Endothelial cell (in vitro differentiated cells): ENCODE measurements at places on chromosomes 7 and 10.

DNA sequence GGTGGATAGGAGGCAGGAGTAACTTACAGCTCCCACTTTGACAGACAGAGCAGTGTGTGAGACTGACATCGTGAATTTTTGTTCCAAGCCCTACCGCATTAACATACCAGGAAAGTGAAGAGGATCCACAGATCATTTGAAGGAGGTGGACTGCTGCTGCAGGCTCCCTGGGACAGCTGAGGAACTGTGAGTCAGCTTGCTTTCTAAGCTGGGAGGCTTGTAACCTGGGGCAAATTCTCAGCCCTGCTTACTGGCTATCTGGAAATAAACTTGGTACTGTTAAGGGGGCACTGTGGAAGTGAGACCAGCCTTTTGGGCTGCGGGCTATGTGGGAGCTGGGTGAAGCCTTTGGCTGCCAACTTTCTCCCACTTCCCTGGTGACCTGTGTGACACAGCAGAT, 1202.5 kb downstream of the DNAJB9 start:
- H3K4me3 ChIP-seq, result no peak overlapping the region
- H3K4me1 ChIP-seq, result no peaks in the 10 kb centered on the region
- H3K27me3 ChIP-seq, result no peaks in the 10 kb centered on the region
- DNase-seq, result no peak
- H3K27ac ChIP-seq, result no peak overlapping the region
- H3K36me3 ChIP-seq, result no peaks in the 10 kb centered on the region

- H3K27ac ChIP-seq, result no peak overlapping the region
- DNase-seq, result no peak
- peaks cover 2% of the 10 kb centered on the region for H3K27me3 ChIP-seq
- H3K36me3 ChIP-seq, result no peaks in the 10 kb centered on the region
These were observed 142.2 kb downstream of the EMX2 start for GRCh38 chr10:117684672-117685211.

DNA sequence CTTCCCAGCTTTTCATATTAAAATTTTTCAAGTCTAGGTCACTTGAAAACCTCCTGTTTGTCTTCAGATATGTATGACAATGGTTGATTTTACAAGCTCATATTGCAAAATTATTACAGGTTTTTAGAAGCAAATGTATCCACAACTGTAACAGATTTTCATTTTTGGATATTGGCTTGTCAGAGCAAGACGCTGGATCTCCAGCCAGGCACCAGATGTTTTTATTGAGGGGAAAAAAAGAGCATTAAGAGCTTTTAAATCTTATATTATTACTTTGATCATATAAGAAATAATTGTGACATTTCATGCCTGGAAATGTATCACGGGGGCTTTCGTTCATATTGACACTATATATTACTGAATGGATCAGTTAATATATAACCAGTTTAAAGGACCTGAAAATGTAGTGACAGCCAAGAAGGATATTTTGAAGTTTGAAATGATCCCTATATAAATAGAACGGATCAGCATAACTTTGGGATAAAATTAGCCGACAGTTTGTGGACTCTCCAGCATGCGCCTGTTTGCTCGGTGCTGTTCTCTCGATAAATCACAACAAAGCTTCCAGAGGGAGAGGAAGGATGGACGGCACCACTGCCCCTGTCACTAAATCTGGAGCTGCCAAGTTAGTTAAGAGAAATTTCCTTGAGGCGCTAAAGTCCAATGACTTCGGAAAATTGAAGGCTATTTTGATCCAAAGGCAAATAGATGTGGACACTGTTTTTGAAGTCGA, at the start of gene ASB4:
Gene ASB4 (plus strand): TSS at position 553 of the 733 bp plus-strand sequence. CDS start 29 bp downstream, at position 582.
- H3K27ac ChIP-seq, result no peak within 1 kb of the TSS
- no peaks in the 10 kb centered on the region for H3K27me3 ChIP-seq
- no peaks in the 10 kb centered on the region for H3K36me3 ChIP-seq

DNA sequence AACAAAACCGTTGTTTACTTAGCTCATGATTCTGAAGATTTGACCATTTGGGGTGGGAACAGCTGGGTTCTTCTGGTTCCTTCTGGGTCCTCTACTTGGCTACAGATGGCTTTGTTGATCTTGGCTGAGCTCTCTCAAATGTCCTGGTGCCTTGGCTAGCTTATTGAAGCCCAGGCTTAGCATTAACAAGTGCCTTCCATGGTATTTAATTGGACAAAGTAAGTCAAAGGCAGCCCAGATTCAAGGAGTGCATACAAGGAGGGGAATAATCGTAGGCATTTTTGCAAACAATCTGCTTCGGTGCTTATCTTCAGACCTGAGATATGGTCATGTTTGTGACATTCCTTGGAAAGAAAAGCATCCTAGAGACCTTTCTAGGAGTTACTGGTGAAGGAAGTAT, 81.4 kb downstream of the ADCYAP1R1 start:
- DNase-seq, result no peak
- H3K27me3 ChIP-seq, result peaks cover 5% of the 10 kb centered on the region
- H3K4me1 ChIP-seq, result peaks cover 4% of the 10 kb centered on the region
- no peaks in the 10 kb centered on the region for H3K36me3 ChIP-seq

GRCh38 chr7:81245353-81245752, 326.5 kb upstream of the SEMA3C start:
- no peaks in the 10 kb centered on the region for H3K27me3 ChIP-seq
- no peaks in the 10 kb centered on the region for H3K36me3 ChIP-seq
- H3K4me1 ChIP-seq, result no peaks in the 10 kb centered on the region
- H3K4me3 ChIP-seq, result no peak overlapping the region
